ENCODE measurements at places on chromosomes 3 and 15.

GRCh38 chr15:28861031-28861534, 12.6 kb upstream of the GOLGA6L7 start:
- no peak for DNase-seq

DNA sequence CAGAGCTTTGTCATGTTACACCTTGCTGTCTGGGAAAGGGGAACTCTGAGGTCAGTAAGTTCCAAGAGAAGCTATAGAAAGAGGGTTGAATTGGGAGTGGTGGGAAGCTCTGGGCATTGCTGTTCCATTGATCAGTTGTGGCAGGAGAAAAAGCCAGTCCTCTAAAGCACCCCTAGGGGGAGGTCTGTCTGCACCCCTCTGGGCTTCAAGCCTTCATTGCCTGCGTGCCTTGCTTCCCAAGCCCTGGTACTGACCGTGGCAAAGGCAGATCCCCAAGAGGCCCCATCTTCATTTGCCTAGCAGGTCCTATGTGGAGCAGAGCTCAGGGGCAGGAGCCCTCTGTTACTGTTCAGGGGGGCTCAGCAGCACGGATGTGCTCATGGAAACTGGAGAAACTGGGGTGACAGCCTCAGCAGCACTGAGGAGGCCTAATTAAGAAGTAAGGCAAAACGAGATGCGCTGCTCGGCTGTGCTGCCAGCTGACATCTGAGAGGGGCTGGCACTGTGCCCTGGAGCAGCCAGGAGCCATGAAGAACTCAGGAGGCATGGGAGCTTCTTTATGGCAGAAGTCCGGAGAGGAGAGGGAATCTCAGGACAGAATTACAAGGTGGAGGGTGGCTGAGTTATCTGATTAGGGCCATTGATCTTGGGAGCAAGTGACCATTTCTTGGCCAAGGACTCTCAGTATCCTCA, 270.9 kb downstream of the RPLP1 start:
- no peak for DNase-seq

- no peak for DNase-seq
Measured at GRCh38 chr3:61162965-61163364, 88.3 kb downstream of the FHIT start.

- DNase-seq: peak; percentile 59
Measured at GRCh38 chr15:55407498-55408011, 604 bp downstream of the CCPG1 start.

DNA sequence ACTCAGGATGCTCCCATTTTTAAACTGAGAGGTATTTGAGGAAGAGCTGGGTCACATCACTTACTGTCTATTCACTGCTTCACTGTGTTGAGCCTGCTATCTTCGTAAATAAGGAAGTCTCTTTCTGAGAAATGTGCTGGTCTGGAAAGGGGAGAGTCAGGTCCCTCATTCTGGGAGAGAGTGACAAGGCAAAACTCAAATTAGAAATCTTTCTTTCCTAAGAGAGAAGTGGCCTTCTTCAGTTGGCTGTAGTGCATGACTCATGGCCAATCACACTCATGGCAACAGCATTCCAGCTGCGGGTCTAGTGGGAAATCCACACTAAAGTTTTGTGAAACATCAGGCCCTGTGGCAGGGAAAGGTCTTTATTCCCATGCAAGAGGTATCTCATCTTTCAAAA, 11.5 kb upstream of the TIMP4 start:
- DNase-seq: no peak

- no peak for DNase-seq
Measured at GRCh38 chr3:146195605-146196004, 34.6 kb upstream of the PLOD2 start.

GRCh38 chr3:1131166-1131565, 38.3 kb downstream of the CNTN6 start:
- DNase-seq: no peak

GRCh38 chr3:153439780-153440179, 277.8 kb downstream of the RAP2B start:
- DNase-seq: no peak

DNA sequence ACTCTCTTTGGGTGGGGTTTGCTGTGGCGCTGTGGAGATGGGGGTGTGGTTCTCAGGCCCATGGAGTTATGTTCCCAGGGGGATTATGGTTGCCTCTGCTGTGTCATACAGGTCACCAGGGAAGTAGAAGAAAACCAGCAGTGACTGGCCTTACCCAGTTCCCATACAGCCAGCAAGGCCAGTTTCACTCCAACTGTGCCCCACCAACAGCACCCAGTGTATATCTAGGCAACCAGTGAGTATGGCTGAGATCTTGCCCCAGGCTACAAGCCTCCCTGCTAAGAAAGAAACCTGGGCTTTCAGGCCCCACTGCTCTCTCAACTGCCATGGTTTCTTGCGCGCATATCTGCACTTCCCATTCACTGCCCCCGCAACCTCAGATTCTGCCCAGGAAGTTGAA, 31.4 kb upstream of the RARB start:
- no peak for DNase-seq

- no peak for DNase-seq
Measured at GRCh38 chr3:14927308-14927707, 20.1 kb upstream of the NR2C2 start.

DNA sequence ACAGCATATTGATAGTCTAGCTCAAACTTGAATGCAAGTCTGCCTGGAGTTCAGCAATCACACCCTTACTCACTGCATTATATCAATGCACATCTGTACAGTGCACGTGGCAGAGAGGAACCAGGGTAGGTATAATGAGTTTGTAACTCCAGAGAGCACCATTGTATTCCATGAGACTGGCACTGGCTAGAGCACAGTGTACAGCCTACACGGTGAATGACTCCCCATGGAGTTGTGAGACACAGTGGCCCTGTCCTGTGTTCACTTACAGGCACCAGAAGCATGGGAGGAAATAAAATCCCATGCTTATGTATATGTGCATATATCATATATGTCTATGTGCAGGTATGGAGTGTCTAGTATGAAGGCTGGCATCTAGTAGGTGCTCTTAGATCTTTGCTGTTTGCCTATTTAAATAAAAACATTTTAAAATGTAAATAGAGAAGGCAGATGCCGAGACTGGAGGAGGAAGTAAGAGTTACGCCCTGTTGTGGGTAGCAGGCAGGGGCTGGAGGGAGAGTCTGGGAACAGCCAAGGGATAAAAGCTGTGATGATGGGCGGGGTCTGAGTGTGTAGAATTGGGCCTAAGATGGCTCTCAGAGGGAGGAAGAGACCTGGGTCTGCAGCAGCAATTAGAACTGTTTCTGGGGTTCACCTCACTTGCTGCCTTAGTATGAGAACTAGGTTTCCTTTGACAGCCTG, 360.7 kb upstream of the ICE2 start:
- DNase-seq: no peak

GRCh38 chr3:161081633-161082032, 23.5 kb downstream of the B3GALNT1 start:
- DNase-seq: no peak

DNA sequence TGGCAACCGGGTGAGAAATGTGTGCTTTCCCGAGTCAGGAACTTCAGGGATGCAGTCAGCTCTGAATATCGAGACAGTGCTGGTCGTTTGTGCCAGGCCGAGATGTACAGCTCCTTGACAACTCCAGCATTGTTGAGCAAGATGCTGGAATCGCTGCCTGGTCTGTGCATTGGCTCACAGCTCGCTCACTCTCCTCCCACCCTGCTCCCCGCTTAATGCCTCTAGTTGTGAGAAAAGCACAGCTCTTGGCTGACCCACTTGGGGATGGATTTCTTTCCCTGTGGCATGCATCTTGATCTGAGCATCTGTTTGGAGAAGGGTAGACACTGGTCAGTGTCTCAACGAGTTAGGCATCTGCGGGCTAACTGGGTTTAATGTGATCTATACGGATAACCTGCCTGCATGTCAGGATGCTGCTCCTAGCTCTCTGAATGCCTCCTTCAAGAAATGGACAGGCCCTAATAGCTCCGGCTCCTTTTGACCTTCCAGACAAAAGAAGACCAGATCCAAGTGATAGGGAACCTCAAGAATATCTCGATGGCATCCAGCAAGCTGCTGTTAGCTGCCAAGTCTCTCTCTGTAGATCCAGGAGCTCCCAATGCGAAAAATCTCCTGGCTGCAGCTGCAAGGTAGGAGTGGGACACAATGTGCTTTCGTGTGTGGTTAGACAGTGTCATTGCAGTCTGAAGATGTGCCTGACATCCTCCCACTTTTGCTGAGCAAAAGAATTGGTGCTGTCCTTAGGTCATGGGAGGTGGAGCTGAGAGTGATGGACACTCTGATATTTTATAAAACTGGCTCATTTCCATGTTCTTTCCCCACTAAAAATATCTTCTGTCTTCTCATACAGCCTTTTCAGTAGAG, 302.2 kb upstream of the TPM1 start:
- DNase-seq: no peak

DNA sequence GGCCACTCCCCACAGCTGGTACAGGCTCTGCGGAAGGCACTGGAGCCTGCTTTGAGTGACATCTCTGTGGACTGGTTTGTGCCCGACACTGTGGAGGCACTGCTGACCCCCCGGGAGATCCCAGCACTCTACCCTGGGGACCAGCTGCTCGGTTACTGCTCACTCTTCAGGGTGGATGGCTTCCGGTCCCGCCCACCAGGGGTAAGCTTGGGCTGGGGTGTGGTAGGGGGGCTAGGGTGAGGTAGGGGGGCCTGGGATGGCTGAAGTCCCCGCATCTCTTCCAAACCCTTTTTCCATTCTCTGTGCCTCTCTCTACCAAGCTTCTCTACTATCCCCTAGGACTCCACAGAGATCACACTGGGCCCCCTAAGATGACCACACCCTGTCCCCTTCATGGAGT, 7.8 kb downstream of the VWA5B2 start:
- DNase-seq: no peak

- DNase-seq: no peak
Measured at GRCh38 chr15:57354436-57355123, 21.7 kb upstream of the CGNL1 start.

GRCh38 chr3:188217011-188217463, 63.1 kb downstream of the LPP start:
- DNase-seq: no peak

DNA sequence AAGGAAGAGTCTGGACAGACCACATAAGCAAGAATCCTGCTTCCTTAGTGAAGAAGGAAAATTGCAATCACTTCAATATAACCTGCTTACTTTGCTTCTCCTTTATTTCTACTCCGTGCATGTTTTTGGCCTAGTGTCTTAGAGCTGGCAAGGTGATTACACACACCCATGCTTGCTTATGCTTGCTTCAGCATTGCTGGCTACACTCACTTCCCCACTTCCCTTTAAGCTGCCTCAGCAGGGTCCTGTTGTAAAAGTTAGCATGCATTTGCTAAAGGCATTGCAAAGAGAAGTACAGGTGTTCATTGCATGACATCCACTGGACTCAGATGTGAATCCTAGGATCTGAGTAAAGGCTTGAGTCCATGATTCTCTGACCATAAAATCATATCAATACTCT, 47.5 kb upstream of the STT3B start:
- no peak for DNase-seq

- no peak for DNase-seq
Measured at GRCh38 chr3:133494469-133494868, 79.0 kb upstream of the CDV3 start.

- DNase-seq: peak; percentile 24
Measured at GRCh38 chr15:27592036-27592760, 506.9 kb downstream of the OCA2 start.

DNA sequence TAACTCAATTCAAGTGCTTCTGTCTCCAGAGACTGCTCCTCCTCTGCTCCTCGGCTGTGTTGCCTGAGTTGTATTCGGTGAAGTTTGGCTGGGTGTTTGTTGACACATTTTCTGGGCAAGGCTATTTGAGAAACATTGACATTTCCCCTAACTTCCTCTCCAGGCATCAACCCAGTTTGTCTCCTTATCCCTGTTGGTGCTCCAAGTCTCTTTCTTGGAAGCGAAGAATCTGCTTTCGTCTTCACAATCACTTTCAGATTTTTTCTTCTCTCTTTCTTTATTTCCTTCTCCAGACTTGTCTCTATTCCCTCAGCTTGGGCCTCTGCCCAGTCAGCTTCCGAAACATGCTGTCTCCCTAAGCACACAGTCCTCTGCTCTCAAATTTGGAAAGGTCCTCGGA, 84.7 kb downstream of the ETV5 start:
- DNase-seq: no peak

GRCh38 chr3:52428151-52429005, 16.5 kb downstream of the SEMA3G start:
- DNase-seq: peak; percentile 56

GRCh38 chr3:42014458-42014920, 52.6 kb upstream of the ULK4 start:
- no peak for DNase-seq

- peak; percentile 20 for DNase-seq
Measured at GRCh38 chr3:133377396-133377795, 22.5 kb upstream of the BFSP2 start.

DNA sequence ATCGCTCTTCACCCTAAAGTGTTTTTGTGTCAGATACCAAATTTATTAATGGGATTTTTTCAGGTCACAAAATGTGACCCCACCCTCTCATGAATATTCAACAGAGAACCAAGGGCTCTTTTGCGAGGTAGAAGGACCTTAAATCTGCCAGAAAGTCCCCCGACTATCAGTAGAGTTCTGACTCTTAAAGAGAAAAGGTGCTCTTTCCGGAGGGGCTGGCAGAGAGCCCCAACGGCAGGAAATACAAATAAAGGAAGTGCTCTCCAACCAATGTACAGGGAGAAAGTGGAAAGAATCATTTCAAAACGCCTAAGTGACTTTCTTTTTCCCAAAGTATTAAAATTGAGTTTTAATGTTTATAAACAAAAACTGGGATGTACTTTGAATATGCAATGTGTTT, 517.2 kb downstream of the FOXP1 start:
- DNase-seq: no peak

DNA sequence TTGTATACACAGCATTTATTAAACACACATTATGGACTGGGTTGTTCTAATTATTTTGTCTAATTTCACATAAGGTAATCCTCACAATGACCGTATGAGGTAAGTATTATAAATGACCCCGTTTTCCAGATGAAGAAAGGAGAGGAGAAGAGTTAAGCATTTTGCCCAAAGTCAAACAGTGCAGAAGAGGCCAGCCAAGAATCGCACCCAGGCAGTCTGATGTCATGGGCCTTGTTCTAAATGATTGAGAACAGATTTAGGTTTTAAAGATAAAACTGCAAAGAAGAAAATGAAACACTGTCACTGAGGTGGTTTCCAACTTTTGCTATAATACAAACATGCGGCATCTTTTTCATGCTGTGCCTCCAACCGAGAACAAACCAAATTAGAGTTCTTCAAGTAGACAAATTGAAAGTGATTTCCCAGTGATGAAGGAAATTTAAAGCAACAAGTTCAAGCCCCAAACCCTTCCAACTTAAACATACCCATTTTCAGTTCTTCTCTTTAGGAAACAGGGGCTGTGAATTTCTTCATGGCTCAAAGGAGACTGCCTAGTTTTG, 155.3 kb downstream of the THRB start:
- DNase-seq: no peak

GRCh38 chr3:138948371-138949001, 1.5 kb downstream of the FOXL2NB start:
- DNase-seq: no peak
